ENCODE measurements at places on chromosomes 16 and 17.

DNA sequence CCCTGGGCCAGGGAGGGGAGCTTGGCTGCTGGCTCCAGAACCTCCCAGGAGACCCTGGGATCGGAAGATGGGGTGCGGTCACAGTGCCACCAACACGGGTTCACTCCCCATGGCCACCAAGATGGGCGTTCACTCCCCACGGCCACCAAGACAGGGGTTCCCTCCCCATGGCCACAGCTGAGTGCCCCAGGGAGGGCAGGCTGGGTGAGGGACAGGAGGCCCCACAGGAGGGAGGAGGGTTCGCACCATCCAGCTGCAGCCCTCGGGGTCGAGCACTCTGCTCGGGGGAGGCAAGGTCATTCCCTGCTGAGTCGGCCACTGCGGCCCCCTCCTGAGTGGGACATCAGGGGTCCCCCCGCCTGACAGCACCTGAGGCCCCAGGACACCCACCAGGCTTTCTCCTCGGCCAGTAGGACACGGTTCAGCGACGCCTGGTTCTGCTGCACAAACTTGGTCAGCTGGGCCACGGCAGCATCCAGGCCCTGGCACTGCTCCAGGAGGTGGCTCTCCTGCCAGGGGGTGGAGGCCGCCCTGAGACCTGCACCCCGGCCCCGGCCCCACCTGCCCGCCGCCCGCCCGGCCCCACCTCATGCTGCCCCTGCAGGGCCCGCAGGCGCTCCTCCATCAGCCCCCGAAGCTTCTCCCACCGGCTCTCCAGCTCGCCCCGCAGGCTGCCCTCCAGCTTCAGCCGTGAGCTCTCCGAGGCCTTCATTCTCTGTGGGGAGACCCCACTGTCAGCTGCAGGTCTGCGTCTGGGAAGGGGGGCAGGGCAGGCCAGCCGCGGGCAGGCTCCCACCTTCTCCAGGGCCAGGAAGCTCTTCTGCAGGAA, 5.9 kb downstream of the CCDC154 start:
- no peak for DNase-seq

GRCh38 chr17:65065906-65066305, 9.4 kb upstream of the GNA13 start:
- no peak for DNase-seq

DNA sequence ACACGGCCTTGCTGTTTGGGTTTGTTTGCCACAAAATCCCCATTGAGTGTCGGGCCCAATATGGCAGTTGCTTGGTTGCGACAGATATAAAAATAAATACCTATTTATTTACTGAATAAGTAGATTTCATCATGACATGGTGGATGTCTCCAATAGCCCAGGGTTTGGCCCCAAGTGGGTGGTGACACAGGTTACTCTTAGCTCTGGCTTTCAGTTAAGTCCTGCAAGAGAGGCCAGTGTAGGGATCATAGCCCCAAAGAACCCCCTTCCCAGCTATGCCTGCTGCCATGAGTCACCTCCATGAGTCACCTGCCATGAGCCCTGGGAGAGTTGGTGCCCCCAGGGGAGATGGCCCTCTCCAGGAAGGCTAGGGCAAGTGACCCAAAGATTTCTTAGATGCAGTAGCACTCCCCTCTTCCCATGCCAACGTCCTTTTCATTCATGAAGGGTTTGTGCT, 78.7 kb upstream of the LGALS9 start:
- peak; percentile 95 for DNase-seq

GRCh38 chr17:40452216-40452787, 9.1 kb downstream of the IGFBP4 start:
- DNase-seq: no peak

DNA sequence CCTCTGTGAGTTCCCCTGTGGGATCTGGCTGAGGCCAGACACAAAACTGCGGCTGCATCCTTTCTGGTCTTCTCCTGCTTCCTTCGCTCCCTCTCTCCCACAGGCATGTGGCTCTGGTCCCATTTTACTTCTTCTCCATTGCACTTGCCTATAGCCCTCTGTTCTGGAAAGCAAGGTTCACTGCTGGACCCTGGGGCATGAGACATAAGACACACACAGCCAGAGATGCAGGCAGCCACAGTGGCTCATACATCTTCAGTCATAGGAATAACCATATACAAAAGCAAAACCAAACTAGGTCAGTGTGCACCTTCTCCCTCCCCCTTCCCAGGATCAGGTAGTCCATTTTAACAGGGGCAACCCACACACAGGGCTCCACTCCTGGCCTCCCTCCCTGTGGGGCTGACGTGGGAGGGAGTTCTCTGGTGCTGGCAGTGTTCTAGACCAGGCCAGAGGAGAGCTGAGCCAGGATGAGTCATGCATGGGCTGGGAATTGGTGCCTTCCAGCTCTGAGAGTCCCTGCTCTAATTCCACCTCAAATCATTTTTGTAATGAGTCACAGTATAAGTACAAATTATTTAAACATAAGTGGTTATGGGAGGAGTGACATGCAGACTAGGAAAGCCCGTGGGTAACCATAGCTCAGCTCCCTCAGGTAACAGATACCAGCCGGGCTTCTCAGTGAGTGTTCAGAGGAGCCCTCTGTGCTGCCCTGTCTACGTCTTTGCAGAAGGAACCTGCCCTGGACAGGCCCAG, 58.0 kb downstream of the ASIC2 start:
- peak; percentile 82 for DNase-seq

DNA sequence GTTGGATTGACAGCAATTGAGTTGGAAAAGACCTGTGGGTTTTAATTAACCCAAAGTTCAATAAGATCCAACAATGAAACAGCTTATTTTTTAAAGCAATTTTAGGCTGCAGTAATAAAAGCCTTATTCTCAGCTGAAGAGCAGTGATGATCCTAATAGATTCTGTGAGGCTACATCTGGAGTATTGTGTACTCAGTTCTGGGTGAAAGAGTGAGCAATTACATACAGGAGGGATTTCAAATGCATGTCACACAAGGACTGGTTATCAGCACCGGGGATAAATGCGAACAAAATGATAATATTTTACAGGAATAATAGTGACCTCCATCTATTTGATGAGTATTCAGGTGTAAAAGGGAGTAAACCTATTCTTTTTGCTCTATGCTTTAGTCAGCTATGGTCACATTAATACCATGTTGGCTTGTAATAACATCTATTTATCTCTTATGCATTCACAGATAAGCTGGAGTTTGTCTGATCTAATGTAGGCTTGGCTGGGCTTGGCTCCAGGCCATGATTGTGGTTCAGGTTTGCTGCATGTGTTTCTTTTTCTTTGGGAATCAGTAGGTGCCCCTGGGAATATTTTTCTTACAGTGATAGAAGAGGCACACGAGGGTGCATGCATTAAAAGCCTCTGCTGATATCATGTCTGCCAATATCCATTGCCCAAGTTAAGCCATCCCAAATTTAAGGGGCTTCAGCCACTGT, 22.2 kb upstream of the TOX3 start:
- no peak for DNase-seq

GRCh38 chr17:17663160-17664063, 17.8 kb upstream of the RAI1 start:
- DNase-seq: peak; percentile 100

GRCh38 chr16:27759301-27759871, 209.4 kb downstream of the KATNIP start:
- DNase-seq: peak; percentile 73

- no peak for DNase-seq
These were observed 483 bp downstream of the LLGL2 start for GRCh38 chr17:75525806-75526554.

GRCh38 chr16:24972608-24973220, 42.5 kb downstream of the ARHGAP17 start:
- DNase-seq: peak; percentile 13

DNA sequence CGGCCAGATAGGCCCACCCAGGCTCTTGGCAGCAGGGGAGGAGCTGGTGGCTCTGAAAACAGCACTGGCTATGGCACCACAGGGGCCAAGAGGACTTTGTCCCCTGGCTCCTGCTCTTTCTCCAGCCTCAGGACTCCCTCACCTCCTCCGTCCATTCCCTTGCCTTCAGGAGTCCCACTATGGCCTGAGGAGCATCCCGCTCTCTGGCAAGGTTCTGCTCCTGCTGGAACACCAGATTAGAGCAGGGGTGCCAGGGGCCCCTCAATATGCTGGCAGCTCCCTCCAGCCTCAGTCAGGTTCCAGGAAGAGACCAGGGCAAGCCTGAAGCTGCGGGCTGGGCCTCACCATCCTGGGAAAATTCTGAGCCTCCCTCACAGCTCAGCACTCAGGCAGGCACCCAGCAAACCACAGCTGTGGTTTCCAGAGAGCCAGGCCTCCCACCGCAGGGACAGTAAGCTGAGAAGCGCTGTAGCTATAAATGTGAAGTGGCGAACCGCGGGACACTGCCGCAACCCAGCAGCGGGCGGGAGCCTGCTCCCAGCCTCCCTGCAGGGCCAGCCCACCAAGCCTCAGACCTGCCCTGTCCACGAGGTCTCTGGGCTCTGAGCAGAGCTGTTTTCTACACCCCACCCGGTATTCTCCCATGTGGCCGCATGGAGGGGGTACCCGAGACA, 25.7 kb downstream of the C17orf100 start:
- DNase-seq: no peak

DNA sequence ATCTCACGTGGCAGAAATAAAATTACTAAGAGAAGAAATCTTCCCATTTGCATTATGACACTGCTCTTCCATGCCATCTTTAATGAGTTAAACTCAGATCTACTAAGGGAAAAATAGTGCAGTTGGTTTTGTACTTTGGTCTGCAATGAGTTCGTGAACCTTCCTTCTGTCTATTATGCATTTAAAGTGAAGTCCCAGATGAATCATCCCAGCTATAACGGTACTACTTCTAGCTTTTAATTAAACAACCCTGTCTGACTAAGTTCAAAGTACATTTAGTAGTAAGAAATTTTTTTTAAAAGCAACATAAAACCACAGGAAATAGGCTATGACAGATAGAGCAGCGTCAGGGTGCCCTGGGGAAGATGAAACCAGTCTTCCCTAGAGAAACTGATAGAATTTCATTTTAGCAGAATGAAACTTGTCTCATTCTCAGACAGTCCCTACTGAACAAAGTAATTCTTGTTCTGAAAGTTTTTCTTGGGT, 1.8 kb downstream of the TMIGD1 start:
- DNase-seq: no peak

GRCh38 chr17:53635444-53635843, 187.3 kb upstream of the KIF2B start:
- no peak for DNase-seq

- no peak for DNase-seq
These were observed 183.4 kb upstream of the XYLT1 start for GRCh38 chr16:17654142-17654541.

GRCh38 chr17:83029571-83029970, 49.8 kb upstream of the METRNL start:
- DNase-seq: peak; percentile 45

GRCh38 chr16:66598111-66598510, 6.4 kb upstream of the CMTM3 start:
- no peak for DNase-seq

DNA sequence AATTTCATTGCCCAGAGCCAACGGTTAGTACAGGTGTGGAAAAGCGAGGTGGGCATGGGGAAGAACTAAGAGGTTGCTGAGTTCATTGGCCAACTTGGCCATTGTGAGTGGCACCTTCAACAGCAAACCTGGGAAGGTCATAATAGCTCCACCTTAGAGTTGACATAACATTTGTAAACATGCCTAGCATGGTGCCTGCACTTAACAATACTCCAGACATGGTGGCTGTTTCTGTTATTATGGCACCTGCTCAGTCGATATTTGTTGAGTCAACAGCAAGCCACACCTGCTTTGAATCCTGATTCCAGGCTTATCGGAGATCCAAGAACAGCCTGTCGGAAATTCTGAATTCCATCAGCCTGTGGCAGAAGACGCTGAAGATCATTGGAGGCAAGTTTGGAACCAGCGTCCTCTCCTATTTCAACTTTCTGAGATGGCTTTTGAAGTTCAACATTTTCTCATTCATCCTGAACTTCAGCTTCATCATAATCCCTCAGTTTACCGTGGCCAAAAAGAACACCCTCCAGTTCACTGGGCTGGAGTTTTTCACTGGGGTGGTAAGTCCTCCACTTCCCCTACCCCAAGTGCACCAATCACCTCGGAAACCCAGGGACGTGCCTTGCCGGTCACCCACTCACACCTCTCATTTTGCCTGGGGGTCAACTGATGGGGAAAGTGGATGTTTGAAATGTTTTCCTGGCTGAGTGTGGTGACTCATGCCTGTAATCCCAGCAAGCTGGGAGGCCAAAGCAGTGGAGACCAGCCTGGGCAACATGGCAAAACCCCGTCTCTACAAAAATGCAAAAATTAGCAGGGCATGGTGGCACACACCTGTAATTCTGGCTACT, 46.0 kb downstream of the TMC5 start:
- DNase-seq: peak; percentile 93

- peak; percentile 98 for DNase-seq
These were observed at the start of gene GSE1 for GRCh38 chr16:85612801-85613603. Gene GSE1, plus strand, starts transcription at chr16:85613322. Its CDS starts 70 bp downstream, at chr16:85613392.

DNA sequence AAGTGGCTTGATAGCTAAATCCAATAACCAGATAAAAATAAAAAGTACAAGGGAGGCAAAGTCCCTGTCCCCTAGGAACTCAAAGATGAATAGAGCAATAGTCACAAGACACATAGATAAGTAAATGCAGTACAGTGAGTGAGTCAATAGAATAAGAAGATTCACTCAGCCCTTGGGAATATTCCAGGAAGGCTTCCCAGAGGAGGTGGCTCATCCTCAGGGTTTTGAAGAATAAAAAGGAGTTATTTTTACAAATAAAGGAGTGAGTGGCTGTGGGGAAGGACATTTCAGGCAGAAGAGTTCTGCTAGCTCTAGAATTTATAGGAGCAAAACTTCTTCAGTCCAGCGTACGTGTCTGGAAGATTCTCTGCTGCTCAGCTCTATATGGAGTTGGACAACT, 177.4 kb upstream of the SDK2 start:
- no peak for DNase-seq

- DNase-seq: no peak
These were observed 203.7 kb upstream of the COX10 start for GRCh38 chr17:13865650-13866049.

DNA sequence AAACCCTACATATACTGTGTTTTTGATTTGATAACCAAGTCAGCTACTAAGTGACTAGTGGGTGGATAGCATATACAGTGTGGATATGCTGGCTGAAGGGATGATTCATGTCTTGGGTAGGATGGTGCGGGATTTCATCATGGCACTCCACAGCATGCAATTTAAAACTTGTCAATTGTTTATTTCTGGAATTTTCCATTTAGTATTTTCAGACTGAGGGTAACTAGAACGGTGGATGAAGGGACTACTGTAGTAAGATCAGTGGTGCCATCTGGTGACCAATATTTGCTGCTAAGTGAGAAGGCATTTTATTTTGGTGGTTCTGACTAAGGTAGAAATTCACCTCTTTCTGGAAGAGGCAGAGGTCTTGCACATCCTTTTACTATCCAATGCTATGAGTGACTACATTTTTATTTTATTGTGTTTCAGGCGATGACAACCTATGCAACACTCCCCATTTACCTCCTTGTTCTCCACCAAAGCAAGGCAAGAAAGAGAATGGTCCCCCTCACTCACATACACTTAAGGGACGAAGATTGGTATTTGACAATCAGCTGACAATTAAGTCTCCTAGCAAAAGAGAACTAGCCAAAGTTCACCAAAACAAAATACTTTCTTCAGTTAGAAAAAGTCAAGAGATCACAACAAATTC, 3.1 kb downstream of the CDC6 start:
- peak; percentile 64 for DNase-seq

GRCh38 chr16:56960681-56961281, 969 bp upstream of the CETP start:
- no peak for DNase-seq
